ENCODE measurements at places on chromosomes 7 and 10.
A peak's percentile ranks its signal among the peaks of the same experiment; 100 is the strongest.

- DNase-seq = no peak
Observed at GRCh38 chr7:18521945-18522566, 26.5 kb downstream of the HDAC9 start.

GRCh38 chr10:75547391-75548298 lies 116.2 kb downstream of the LRMDA start:
- DNase-seq = no peak

DNA sequence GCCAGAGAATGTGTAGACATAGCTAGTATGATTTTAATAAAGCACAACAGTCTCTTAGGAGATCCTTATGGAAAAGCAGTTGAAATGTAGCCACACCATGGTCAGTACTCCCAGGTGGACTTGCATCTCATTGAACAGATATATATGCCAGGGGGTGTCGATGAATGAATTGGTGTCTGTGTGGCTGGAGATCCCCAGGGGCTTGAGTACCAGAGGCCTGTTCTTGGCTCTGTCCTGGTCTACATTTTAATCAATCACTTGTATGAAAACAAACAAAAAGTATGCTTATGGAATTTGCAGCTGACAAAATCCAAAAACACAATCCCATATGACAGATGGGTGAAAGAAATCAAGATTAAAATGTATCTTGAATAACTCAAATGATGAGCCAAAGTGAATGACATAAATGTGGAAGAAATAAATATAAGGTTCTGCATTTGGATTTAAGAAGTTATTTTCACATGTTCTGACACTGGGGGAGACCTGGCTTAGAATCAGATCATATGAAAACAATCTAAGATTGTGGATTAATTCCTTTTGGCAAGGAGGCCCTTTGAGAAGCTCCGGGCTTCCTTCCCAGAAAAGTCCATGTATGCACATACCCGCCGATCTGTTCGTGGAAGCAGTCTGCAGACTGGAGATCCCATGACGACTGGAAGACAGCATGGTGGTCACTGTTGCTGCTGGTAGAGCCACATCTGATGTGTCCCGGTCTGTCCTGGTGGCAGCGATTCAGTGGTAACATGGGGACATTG lies 15.6 kb downstream of the CLEC2L start:
- no peak for DNase-seq

- DNase-seq = no peak
Observed at GRCh38 chr10:29344073-29344820, 55.4 kb downstream of the LYZL1 start.

GRCh38 chr10:98242823-98243222 lies 25.2 kb downstream of the LOXL4 start:
- DNase-seq = no peak

DNA sequence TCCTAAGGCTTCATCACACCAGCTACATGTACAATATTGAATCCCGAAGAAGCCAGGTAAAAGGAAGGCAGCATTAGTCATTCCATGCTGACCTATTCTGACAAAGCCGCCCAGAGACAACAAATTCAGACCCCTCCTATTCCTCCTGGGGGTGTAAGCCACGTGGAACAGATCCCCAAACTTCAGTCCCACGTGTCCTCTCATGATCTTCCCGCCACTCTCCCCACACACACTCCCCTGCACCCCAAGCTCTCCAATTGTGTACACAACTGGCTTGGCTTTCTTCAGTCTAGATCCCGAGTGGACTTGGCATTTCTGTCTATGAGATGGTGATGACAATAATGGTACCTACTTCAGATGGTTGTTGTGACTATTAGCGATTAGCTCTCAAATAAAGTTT lies 8.6 kb downstream of the PDE6C start:
- DNase-seq = no peak

DNA sequence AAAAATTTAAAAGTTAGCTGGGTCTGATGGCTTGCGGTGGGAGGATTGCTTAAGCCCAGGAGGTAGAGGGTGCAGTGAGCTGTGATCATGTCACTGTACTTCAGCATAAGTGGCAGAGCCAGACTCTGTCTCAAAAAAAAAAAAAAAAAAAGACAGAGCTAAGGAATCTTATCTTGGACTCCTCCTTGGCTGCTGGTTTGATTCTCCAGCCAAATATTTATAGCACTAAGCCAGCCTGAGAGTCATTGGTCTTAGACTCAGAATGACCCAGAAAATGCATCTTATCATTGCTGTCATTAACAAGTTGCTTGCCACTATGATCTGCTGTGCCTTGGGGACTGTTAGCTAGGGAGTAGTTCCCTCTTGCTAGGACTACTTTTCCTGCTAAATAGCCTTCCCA lies 164.7 kb downstream of the GNAT3 start:
- DNase-seq = no peak

- DNase-seq = no peak
Observed at GRCh38 chr10:110978204-110978603, 58.8 kb downstream of the SHOC2 start.

DNA sequence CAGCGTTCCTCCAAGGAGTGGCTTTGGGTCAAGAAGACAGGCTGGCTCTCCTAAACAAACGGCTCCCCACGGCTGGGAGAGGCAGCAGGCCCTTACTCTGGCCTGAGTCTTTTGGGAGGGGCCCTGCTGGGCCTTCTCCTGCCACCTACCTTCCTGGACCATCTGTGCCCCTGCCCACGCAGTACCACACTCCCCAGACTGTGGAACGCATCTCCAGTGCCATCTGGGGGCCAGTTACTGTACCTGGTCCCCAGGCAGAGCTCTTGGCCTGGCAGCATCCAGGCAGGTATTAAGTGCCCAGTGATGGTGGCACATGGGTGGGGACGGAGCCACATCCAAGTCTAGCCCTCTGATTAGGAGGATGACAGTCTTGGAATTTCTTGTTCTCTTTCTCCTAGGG lies 14.4 kb downstream of the ALKBH4 start:
- no peak for DNase-seq

DNA sequence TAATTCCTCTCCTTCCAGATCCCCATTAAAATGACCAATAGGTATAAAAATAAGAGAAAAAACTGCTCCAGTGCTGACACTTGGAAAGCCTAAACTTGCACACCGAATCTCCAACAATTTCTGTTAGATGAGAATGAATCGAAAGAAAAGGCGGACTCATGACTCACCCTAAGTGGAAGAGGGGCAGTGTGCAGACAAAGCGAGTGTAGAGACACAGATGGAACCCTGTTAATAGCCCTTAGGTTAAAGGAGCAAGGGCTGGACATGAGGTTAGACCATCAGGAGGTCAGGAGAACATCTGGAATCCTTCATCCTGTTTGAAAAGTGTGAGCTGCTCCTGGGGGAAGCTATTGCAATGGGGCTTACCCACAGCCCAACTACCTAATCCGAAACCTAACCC lies 103.4 kb upstream of the GLI3 start:
- DNase-seq = no peak

DNA sequence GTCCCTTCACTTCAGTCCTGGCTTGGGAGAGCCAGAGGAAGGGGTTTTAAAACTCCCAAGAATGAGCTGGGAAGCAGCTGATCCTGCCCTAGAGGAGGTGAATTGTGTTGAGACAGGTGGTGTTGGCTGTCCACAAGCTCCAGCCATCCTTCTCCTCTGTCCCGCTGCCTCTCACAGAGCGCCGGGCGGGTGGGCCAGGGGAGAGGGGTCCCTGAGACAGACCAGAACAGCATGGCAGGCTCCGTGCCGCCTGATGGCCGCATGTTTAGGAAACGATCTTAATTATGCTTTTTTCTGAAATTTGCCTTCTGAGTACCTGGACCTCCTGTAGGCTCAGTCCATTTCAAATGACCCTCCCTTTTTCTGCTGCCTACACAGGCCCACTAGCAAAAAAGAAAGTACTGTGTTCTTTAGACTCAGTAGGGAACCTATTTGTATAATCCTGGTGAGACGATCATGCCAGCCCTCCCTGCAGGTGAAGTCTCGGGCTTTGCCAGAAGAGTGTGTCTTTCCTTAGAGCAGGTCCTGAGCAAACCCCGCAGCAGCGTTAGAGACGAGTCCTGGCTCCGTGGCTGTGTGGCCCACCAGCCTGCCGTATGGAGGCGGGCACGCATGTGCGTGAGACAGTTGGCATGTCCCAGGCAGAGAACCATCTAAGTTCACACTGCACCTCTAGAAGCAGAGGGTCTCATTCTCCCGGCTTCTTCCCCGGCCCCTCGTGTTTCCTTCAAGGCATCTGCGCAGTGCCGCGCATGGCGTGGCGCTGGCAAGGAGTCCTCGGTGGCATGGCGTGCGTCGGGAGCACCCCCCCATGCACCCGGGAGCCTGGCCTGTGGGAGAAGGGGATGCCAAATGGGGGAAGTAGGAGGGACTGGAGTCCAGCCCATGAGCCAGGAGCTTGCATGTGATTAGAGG lies 26.3 kb upstream of the PWWP2B start:
- no peak for DNase-seq

DNA sequence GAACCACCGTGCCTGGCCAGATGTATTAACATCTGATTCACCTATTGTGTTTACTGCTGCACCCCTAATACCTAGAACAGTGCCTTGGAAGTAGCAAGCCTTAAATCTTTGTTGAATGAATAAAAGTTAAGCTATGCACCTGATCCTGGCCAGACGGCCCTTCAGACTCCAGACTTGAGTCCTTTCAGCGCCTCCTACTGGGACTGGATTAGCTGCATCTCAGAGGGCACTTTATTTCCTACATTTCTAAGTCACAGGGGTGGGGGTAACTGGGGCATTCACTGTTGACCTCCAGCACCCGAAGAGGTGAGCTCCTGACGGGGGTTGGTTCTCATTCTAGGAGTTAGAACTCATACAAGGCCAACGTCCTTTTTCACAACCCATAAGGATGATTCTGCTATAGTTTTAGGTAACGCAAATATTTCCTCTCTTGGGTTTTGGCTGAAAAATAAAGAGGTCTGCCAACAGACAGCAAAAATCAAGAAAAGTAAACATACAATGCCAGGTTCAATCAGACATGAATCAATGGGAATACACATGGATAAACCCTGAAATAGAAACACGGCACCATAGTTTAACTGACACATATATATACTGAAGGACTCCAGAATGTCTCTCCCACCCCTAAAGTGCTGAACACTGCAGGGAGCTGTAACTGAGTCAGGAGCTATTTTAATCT lies 48.0 kb upstream of the DLG5 start:
- DNase-seq = peak; percentile 70

All from iPS DF 6.9 (cell line).